ENCODE measurements at places on chromosomes 4 and X. TPM values are rescaled to one million over a fixed set of nuclear protein-coding genes. Genes with fewer than 3 reads are reported as not detected.
A peak's percentile ranks its signal among the peaks of the same experiment; 100 is the strongest.

The PDLIM3 gene
- 58.5 TPM for total RNA-seq

The FAM114A1 gene
- total RNA-seq: 81.3 TPM

The MAGEA8 gene
- total RNA-seq: not detected

The HGFAC gene
- not detected for total RNA-seq

The MFAP3L gene
- 3.6 TPM for total RNA-seq

The PAGE2B gene
- total RNA-seq: not detected

The GBA3 gene
- 0.16 TPM for total RNA-seq

The TNIP3 gene
- 0.16 TPM for total RNA-seq

The GPR34 gene
- total RNA-seq: 41.2 TPM

The LRIT3 gene
- 0.16 TPM for total RNA-seq

The TEX11 gene
- not detected for total RNA-seq

The SCARB2 gene
- total RNA-seq: 176 TPM

The SPANXN3 gene
- not detected for total RNA-seq

The ARMCX1 gene
- 32.3 TPM for total RNA-seq

The TMSB15B gene
- 1.7 TPM for total RNA-seq

The PLS3 gene
- 69.7 TPM for total RNA-seq

The EREG gene
- total RNA-seq: 4.1 TPM

The CTAG2 gene
- total RNA-seq: not detected

- no peak for DNase-seq
Observed at GRCh38 chr4:120902925-120903324, 19.6 kb downstream of the PRDM5 start.

DNA sequence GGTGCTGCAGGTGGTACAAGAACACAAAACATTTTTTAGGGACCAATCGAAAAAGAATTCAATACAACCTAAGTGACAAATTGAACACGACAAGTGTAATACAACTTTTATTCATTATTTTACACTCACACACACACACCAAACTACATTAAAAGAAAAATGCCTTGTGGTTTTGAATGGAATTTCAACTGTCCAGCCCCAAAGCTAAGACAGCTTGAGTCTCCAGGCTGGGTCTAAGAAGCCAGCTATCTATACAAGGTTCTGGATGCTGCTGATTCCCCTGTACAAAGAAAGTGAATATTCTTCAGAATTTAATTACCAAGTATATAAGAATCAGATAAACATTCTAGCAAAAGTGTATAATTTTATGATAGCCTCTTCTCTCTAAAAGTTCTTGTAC lies 118.2 kb downstream of the PPP3CA start:
- no peak for DNase-seq

GRCh38 chr4:67036791-67037190 lies 508.5 kb downstream of the CENPC start:
- DNase-seq: no peak

GRCh38 chr4:144338148-144338547 lies 197.6 kb upstream of the GYPA start:
- DNase-seq: no peak

- DNase-seq: no peak
Observed at GRCh38 chr4:174120446-174121295, 162.8 kb downstream of the FBXO8 start.

GRCh38 chrX:38799995-38800580 lies 1.2 kb upstream of the MID1IP1 start:
- DNase-seq: no peak

- DNase-seq: no peak
Observed at GRCh38 chr4:82694046-82694445, 104.5 kb downstream of the SCD5 start.

DNA sequence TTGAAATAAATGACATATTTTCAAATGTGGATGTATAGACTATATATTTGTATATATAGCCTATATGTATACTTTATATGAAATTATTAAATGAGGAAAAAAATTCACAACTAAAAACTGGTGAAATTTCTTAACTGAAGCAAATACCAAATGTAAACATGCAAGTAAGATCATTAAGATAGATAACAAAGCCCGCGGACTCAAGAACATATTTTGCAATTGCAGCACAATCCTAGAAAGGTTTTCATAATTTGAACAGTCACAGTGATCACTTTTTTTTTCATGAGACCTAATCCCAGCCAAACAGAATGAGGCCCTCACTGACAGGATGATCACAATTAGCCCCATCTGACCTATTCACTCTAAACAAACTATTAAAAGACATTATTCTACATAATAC lies 123.2 kb downstream of the SPOCK3 start:
- DNase-seq: no peak

DNA sequence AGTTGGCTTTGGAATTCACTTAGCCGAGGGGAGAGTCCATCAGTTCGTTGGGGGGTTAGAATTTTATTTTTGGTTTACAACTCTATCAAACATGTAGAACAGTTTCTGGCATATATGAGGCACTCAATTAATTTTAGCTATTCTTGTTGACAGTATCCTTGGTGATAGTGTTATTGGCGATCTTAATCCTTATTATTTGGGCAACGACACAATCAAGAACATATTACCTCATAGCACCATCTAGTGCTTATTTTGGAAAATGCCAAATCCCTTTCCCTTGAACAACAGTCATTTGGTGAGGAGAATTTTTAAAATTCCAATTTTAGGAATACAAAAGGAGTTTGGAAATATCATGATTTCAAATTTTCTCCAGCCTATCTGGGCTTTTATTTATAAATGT lies 17.9 kb upstream of the PGRMC1 start:
- DNase-seq: no peak

DNA sequence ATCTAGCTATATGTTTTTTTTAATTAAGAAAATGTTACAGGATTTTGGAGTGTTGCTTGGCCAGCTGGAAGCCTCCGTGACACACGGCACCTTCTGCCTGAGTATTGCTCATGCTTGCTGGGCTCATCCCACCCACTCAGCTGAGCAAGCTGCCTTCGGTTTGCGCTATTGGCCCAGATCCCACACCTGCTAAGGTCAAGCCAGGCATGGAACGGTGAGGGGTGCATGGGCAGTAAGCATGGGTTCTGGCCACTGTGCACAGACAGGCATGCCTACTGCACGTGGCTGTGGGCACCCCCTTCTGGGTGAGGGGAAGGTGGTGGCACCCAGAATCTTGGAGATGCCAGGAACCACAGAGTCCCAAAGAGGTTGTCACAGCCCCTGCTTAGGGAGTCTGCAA lies 1178.4 kb upstream of the PCDH7 start:
- no peak for DNase-seq

GRCh38 chr4:176422511-176422910 lies 102.7 kb downstream of the SPCS3 start:
- no peak for DNase-seq

DNA sequence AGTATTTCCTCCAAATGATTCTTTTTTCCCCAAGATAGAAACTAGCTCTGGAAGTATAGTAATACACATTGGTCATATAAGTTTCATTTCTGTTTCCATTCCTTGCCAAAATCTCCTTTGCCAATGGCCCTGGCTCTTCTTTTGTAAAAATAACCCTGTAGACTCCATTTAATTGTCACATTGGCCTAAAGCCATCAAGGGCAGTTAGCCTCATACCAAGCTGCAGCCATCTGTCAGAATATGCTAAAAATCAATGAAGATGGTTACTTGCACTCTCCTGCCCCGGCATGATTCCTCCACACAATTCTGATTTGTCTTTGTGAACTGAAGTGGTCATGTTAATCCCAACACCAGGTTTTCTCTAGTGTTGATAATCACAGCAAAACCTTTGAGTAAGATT lies 380.5 kb downstream of the SH2D1A start:
- no peak for DNase-seq

- no peak for DNase-seq
Observed at GRCh38 chr4:153594210-153594609, 89.9 kb upstream of the TLR2 start.

DNA sequence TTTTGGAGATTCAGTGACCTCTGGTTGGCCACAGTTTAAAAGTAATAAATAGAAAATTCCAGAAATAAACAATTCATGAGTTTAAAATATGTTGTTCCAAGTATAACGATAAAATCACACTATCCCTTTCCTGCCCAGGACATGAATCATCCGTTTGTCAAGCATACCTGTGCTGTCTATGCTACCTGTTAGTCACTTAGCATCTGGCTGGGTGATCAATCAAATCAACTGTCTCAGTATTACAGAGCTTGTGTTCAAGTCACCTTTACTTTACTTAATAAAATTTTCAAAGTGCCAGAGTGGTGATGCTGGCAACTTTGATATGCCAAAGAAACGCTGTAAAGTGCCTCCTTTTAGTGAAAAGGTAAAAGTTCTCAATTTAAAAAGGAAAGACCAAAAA lies 979.5 kb upstream of the NDST4 start:
- DNase-seq: no peak

- no peak for DNase-seq
Observed at GRCh38 chr4:67366311-67366861, 178.9 kb downstream of the CENPC start.

- no peak for DNase-seq
Observed at GRCh38 chr4:53281438-53281837, 84.4 kb downstream of the SCFD2 start.

DNA sequence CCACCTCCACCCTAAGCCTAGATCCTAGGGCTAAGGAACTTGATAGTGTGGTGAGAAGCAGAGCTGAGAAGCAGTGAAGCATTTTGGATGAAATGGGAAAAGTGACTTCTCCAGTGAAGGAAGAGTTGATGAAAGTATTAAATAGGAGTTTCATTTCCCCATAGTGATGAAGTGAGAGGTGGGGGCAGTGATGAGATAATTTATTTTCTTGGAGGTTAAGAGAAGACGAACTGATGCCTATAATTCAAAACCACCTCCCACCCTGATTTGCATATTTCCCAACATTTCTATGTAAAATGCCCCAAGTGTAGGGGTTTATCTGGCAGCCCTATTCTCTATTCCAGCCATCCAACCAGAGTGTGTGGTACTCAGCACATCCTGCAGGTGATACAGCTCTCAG lies 6.3 kb downstream of the LONRF3 start:
- no peak for DNase-seq

- DNase-seq: no peak
Observed at GRCh38 chr4:38320343-38320695, 343.7 kb upstream of the KLF3 start.

DNA sequence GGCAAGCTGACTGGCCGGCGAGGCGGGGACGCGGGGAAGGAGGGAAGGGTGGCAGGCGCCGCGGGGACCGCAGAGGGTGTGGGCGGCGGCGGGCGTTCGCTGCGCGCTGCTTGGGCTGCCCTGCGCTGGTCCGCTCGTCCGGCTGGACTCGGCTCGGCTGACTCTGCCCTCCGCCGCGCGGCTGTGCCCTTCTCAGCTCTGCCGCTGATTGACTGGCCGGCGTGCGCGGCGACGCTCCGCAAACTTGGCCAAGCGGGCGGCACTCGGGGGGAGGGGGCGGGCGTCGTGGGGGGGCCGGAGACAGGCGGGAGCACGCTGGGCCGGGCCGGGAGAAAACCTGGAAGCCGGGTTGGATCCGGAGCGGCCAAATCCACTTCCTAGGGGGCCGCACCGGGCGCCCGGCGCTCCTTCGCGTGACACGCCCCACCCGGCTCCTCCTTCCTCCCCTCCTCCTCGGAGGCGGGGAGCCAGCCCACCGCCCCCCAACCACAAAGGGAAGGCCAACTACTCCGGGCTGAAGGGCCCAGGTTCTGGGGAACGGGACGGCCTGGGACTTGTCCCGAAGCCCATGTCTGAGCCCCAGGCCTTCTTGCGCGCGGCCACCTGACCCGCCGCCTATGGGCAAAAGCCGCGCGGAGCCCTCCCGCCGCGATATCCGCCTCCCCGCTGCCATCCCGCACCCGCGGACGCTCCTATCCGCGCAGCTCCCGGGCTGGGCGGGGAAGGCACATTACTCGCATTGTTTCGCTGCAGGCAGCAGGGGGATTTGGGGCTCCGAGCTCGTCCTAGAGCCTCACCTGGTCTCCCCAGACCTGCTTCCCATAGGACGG lies at the start of gene GPC4:
TSS of gene GPC4 (minus strand) at position 214 of the 830 bp plus-strand sequence. CDS start 524 bp downstream, outside the sequence.
- DNase-seq: no peak

- DNase-seq: no peak
Observed at GRCh38 chrX:76253432-76253831, 80.6 kb downstream of the PBDC1 start.

- no peak for DNase-seq
Observed at GRCh38 chrX:124250835-124251437, 81.5 kb upstream of the TEX13D start.

- no peak for DNase-seq
Observed at GRCh38 chr4:54872261-54872660, 214.5 kb downstream of the KIT start.

- no peak for DNase-seq
Observed at GRCh38 chr4:135408109-135408508, 1206.5 kb upstream of the PABPC4L start.

DNA sequence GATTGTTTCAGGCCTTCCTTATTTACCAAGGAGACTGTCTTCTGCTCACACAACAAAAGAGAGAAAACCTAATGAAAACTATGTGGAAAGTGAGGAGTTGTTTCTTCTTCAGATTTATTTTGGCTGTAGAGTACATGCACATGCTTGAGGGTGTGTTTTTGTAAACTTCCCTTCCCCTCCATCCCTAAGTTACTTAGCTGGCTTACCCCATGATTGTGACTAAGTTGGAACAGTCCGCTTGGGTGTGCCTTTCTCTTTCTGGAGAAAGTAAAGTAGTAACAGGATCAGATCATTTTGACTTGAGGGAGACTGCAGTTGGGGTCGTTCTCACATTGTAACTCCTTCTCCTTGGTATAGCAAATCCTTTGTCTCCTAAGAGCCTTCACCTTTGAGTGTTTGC lies 155.9 kb downstream of the RTL9 start:
- DNase-seq: no peak

DNA sequence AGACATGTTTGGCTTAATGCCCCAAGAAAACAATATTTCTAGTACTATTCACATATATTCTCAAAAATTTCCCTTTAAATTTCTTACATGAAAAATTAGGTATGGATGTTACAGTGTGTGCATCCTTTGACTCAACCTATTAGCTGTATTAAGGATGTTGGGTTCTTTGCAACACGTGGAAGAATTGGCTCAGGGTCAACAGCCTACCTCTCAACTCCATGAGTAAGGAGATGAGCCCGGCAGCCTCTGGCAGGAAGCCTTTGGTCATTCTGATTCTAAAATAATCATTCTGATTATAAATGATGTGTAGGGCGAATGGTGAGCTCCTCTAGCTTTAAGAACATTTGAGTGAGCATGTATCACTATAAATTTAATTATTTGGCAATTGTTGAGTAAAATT lies 148.0 kb upstream of the WDFY3 start:
- no peak for DNase-seq

GRCh38 chrX:49282647-49283011 lies 13.0 kb downstream of the PPP1R3F start:
- DNase-seq: peak; percentile 59

DNA sequence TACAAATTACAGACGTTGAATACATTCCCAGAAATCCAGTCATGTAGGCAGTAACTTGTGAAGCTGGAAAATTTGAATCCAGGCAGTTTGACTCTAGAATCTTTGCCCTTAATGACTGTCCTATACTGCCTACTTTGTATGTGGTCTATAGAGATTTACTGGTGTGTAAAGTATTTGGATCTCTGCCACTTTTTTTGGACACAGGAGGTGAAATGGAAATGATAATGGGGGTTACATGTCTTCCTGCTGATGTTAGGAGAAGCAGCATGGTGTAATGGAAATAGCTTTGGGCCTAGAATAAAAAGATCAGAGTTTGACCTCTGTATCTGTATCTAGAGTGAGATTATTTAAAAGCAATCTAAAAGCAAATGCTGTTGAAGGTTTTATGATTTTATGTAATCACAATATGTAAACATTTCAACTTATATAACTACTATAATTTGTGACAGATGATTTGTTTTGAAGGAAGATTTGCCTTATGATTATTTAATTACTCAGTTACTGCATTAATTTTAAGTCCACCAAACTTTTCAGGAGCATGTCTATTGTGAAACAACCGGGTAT lies 3.3 kb downstream of the COL4A5 start:
- no peak for DNase-seq
